ENCODE measurements at places on chromosomes 11 and 22.

GRCh38 chr11:107042748-107043147 is 24.5 kb upstream of the GUCY1A2 start:
- no peak for DNase-seq

GRCh38 chr22:32233091-32233490 is 22.1 kb downstream of the SLC5A4 start:
- no peak for DNase-seq

GRCh38 chr11:76071090-76071489 is 135.2 kb downstream of the WNT11 start:
- DNase-seq: no peak

DNA sequence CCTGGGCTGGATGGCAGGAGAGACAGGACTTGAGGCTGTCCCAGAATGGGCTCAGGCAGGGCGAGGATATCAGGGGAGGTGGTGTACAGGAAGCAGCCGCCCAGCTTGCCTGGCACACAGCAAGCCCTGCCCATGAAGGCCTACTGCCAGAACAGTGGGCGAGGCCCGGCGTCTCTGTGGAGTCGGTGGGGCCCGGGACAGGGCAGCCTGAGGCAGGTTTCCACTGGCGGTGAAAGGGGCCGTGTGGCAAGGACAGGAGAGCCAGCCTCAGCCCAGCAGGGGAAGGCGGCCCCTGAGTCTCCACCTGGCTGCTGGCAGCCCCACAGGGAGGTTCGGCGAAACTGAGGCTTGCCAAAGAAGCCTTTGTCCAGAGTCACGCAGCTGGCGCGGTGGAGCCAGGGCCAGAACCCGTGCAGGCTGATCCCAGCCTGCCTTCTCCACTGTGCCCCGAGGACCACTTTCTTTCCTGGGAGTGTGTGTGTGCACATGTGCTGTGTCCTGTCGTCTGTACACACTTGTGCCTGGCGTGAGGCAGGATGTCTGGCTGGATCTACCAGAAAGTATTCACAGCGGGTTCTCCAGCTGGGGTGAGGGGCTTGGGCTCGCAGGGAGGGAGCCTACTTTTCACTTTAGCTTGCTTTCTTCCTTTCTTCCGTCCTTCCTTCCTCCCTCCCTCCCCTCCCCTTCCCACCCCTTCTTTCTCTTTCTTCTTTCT is 1.2 kb downstream of the TSPO start:
- peak; percentile 82 for DNase-seq

- no peak for DNase-seq
Observed at GRCh38 chr11:47388697-47389576, 10.6 kb upstream of the SPI1 start.

GRCh38 chr11:109851780-109852390 is 241.3 kb upstream of the ZC3H12C start:
- DNase-seq: no peak

GRCh38 chr11:20488352-20488751 is 100.8 kb downstream of the PRMT3 start:
- DNase-seq: no peak

GRCh38 chr11:47944632-47945031 is 35.7 kb upstream of the PTPRJ start:
- DNase-seq: no peak

DNA sequence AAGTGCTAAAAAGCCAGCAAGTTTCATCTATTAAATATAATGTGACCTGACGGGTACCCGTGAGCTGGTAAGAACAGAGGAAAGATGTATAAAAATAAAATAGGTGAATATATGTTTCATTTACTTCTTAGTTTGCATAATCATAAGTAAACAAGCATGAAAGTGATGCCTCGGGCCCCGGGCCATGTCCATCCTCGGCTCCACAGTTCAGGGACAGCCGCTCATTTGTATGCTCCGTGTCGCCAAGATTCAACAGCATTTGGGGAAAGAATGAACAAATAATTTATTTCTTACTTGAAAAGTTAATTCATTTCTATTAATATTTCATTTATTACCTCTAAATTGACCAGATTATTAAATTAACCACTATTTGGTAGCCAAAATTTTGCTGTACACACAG is 251.8 kb downstream of the NTM start:
- DNase-seq: no peak

DNA sequence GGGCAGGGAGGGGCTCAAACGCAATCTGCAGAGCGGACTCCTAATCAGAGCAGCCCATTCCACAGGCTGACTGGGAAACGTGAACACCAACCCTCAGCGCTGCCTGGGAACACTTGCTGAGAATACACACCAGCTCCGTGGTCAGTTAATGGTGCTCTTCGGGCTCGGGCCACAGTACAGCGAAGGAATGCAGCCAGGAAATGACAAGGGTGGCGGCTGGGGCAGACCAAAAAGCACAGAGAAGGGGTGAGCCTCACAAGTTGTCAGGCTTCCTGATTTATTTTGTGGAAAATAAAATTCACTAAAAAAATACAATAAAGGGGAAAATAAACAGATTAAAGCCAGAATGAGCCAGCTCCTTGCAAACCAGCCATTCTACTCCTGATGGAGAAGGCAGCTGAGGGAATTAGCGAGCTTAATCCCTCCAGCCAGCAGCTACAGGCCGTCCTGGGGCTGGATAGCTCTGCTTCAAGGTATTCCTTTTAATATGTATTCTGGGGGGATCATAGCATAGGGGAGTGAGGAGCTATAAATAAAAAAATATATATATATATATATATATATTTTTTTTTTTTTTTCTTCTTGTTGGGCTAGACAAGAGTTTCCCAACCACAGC is 165.5 kb upstream of the NTM start:
- DNase-seq: no peak

DNA sequence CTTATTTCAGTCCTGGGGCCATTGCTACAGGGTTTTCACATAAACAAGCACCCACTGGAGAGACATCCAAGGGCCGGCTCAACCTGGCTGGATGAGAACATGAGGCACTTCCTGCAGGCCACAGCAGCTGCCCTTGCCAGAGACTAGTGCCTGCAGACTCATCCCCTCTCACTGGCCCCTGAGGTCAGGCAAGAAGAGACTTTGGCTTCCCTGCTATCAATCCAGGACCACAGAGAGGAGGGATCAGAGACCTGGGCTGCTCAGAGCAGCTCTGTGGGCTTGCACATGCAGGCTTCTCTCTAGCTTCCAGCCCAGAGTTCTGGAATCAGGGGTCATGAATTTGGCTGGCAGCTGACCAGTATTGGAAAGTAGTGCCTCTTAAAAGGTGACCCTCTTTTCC is 79.5 kb downstream of the CABIN1 start:
- DNase-seq: peak; percentile 40

GRCh38 chr11:67272327-67273259 is 6.3 kb downstream of the GRK2 start:
- peak; percentile 23 for DNase-seq

- no peak for DNase-seq
Observed at GRCh38 chr22:38077595-38077994, 6.4 kb downstream of the SLC16A8 start.

DNA sequence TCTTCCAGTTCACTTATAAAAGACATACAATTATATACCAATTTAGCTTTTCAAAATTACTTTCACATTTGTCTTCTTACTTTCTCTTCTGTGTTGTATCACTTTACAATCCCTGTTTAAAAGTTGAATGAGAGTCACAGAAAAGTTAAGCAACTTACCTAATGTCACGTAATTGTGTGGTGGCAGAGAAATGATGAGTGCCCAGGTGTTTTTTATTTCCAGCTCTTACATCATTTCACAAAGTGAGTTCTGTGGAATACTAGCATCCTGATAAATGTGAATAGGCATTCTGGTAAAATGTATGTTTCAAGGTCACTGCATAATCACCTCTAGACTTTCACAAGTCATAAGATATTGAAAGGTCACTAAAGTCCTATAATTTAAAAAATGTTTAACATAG is 133.0 kb upstream of the FIBIN start:
- DNase-seq: no peak

- DNase-seq: peak; percentile 77
Observed at GRCh38 chr11:118634431-118635236, 27.2 kb downstream of the PHLDB1 start.

DNA sequence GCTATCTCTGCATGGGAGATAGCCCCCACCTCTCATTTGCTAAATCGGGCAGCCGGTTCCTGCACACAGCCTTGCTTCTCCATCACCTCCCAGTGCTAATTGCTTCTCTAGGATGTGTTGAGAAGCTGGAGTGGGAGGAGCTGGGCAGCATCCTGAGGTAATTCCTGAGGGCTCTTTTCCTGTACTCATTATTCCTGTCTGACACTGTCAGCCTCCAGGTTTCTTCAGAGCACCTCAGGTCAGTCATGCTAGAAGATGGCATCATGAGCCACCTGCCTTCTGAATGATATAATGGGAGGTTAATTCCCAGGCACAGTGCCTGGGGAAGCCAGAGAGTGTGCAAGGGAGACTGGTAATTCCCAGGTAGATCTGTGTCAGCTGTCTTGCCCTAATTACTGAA is 133.0 kb downstream of the RAB38 start:
- no peak for DNase-seq

DNA sequence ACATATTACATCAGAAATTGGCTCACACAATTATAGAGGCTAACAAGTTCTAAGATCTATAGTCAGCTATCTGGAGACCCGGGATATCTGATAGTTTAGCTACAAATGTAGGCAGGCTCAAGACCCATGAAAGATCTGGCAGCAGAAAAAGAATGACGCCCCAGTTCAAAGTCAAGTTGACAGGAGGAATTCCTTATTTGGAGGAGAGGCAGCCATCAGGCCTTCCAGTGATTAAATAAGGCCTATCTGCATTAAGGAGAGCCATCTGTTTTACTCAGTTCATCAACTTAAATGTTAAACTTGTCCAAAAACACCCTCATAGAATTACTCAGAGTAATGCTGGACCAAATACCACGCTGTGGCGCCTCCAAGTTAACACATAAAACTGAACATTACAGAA is 1402.6 kb downstream of the FAM181B start:
- no peak for DNase-seq

DNA sequence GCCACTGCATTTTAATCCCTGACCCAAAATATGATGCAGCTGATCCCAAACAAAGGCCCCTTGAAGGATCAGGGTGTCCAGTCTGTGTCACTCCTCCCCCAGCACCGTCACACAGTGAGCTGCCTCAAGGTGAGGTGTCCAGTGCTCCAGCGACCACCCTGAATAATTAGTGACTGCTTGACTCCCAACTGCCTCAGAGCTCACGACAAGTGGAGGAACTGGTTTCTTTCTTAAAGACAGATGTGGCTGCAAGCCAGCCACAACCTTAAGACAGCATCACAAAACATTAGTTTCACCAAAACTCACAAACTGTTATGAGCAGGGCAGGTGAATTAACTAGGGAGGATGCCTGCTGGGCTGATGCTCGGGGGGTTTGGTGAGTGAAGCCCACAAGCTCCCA is 74.6 kb downstream of the PIWIL3 start:
- no peak for DNase-seq

- DNase-seq: no peak
Observed at GRCh38 chr11:112829971-112830654, 131.1 kb upstream of the NCAM1 start.

DNA sequence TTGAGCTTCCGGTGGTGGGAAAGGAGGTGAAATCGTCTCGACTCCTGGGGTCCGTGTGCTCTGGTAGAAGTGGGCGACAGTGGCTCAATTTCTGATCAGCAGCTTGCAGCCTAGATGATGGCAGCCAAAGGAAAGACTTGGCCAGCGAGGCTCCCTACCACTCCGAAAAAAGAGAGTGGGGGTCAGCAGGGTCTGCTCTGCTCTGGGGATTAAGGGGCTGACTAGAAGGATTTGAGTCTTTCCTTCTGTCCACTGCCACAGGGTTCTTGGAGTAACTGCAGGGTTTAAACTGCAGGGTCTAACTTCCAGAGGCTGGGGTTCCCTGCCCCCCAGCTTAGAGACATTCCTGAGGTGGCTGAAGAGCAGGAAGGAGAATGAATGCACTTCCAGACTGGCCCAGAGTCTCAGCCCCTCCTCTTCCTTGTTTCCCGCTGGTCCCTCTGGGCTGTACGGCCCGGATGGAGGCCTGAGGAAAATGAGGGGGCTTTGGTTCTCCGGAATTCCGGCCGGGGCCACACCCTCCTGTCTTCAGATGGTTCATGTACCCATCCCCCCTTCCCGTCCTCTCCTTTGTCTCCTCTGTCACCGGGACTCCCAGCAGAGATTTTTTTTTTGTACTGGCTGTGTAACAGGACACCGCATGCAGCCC is 907 bp downstream of the SERPINH1 start:
- DNase-seq: no peak

DNA sequence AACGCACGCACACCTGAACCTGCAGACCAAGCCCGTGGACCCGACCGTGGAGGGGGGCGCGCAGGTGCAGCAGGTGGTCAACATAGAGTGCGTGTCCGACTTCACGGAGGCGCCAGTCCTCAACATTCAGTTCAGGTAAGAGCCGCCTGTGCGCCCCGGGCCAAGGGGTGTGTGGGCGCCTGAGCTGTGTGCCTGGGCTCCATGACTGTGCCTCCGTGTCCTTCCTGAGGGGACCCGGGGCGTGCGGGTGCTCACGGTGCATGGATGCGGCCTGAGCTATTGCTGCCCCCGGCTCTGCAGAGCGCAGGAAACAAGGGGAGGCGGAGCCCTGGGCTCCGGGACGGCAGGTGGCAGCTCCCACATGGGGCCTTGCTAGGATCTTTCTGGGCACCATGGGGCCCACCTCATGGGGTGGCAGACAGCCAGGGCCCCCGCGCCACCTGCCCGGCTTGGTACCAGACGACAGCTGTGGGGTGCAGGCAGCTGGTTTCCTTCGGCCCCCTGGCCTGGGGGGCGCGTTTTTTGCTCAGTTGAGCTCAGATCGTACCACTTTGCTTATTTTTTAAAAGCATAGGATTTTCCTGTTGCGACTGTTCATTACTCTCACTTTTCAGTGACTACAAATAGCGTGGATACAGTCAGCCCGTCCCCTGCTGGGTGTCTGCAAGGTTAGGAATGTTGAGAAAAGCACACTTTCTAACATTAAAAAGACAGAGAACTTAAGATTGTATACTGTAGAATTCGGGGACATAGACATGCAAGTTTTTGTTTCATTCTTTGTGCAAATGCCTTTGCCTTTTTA is 28.3 kb downstream of the MUC6 start:
- no peak for DNase-seq

GRCh38 chr11:60860943-60861342 is 5.2 kb upstream of the PTGDR2 start:
- no peak for DNase-seq

GRCh38 chr11:111450480-111451320 is 61.5 kb downstream of the BTG4 start:
- no peak for DNase-seq

GRCh38 chr11:46200537-46201281 is 76.8 kb upstream of the CREB3L1 start:
- DNase-seq: no peak

- no peak for DNase-seq
Observed at GRCh38 chr22:20646415-20646814, 127.5 kb upstream of the SERPIND1 start.

DNA sequence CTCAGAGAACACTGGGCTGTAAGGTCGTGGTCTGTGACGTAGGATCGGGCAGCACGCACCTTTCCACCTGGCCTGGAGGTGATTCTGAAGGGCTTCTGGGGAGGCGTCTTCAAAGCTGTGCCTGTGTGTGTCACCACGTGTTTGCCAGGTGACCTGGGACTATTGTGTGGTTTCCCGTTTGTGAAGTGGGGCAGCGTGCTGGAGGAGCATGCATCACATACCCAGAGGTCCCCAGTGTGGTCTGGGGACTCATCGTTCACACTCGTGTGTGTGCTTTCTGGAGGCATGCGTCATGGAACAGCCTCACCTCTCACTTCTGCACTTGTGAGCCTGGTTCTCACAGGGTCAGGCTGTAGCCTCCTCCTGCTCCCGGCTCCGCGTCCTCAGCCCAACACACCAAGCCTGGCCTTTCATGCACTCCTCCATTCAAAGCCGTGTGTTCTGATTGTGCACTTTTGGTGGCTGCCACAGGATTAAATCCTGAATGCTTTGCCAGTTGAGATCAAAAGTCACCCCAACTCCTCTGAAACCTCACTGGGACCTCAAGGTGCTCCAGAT is 106.3 kb downstream of the KCNQ1OT1 start:
- no peak for DNase-seq

- no peak for DNase-seq
Observed at GRCh38 chr11:62245271-62245753, 3.3 kb downstream of the SCGB1D2 start.

Measured in tibial artery (tissue), 4 donors.